ENCODE measurements at places on chromosomes 13 and 19.

GRCh38 chr13:48411841-48412531 lies 927 bp downstream of the LPAR6 start:
- no peaks in the 10 kb centered on the region for H3K36me3 ChIP-seq
- peak overlapping the region; percentile 83 for H3K27ac ChIP-seq
- H3K4me3 ChIP-seq, result peak overlapping the region; percentile 59
- DNase-seq, result no peak

DNA sequence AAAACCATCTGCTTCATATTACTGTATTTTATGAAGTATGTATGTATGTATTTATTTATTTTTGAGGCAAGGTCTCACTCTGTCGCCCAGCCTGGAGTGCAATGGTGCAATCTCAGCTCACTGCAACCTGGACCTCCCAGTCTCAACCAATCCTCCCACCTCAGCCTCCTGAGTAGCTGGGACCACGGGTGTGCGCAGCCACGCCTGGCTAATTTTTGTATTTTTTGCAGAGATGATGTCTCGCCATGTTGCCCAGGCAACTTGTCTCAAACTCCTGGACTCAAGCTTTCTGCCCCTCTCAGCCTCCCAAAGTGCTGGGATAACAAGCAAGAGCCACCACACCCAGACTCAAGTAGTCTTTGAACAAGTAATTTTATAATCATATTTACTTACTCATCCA lies 5.5 kb downstream of the KATNAL1 start:
- no peak overlapping the region for H3K27ac ChIP-seq
- no peak overlapping the region for H3K4me3 ChIP-seq
- DNase-seq, result no peak
- H3K27me3 ChIP-seq, result no peaks in the 10 kb centered on the region
- H3K36me3 ChIP-seq, result no peaks in the 10 kb centered on the region
- H3K4me1 ChIP-seq, result peaks cover 20% of the 10 kb centered on the region

DNA sequence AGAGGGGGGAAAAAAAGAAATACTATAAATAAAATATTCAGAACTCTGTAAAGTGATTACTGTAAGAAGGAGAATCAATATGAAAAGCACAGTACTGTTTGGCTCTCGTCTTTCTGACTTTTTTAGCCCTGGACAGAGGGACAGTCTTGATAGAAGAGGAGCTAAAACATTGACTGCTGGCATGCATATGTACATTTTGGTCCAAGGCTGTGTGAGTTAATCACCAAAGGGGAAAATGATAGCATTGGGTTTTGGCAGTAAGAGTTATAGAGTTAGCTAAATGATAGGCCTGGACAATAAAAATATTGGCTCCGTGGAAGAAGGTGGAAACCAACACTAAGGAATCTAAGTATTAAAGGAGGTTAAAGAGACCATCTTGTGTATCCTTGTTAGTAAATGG lies 50.3 kb downstream of the RAP2A start:
- H3K36me3 ChIP-seq, result no peaks in the 10 kb centered on the region
- no peak overlapping the region for H3K4me3 ChIP-seq
- H3K4me1 ChIP-seq, result no peaks in the 10 kb centered on the region
- H3K27ac ChIP-seq, result no peak overlapping the region
- no peak for DNase-seq

DNA sequence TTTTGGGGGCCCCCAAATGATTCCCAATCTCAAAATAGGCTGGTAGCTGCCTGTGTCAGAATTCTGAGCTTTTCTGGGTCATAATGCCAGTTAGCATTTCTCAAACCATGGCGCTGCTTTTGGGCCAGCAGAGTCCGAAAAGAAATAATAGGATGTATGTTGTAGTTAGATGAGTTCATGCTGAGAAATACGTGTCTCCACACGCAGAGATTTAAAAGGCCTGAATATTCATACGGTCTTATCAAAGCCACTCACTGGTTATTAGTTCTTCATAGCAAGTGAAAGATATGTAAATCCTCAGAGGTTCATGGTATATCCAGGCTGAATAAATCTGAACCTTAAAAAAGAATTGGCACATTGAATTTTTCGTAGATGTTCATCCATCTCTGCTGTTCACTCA lies 124.5 kb downstream of the SHISA2 start:
- no peak for DNase-seq
- no peaks in the 10 kb centered on the region for H3K27me3 ChIP-seq
- H3K4me1 ChIP-seq, result no peaks in the 10 kb centered on the region
- H3K4me3 ChIP-seq, result no peak overlapping the region
- H3K27ac ChIP-seq, result no peak overlapping the region
- no peaks in the 10 kb centered on the region for H3K36me3 ChIP-seq

- H3K4me3 ChIP-seq, result no peak overlapping the region
- no peak for DNase-seq
- no peak overlapping the region for H3K27ac ChIP-seq
- peaks cover 10% of the 10 kb centered on the region for H3K4me1 ChIP-seq
Observed at GRCh38 chr13:112603641-112604225, 15.8 kb upstream of the TUBGCP3 start.

- no peaks in the 10 kb centered on the region for H3K27me3 ChIP-seq
- no peak overlapping the region for H3K4me3 ChIP-seq
- H3K36me3 ChIP-seq, result peaks cover 81% of the 10 kb centered on the region
- H3K4me1 ChIP-seq, result no peaks in the 10 kb centered on the region
- peak overlapping the region; percentile 18 for H3K27ac ChIP-seq
- DNase-seq, result peak; percentile 82
Observed at GRCh38 chr19:4099041-4099764, 24.7 kb downstream of the MAP2K2 start.

GRCh38 chr13:113904411-113904810 lies 40.5 kb upstream of the GAS6 start:
- DNase-seq, result no peak
- no peaks in the 10 kb centered on the region for H3K4me1 ChIP-seq
- no peaks in the 10 kb centered on the region for H3K27me3 ChIP-seq
- H3K36me3 ChIP-seq, result no peaks in the 10 kb centered on the region
- H3K27ac ChIP-seq, result no peak overlapping the region

- peak; percentile 51 for DNase-seq
- H3K4me3 ChIP-seq, result peak overlapping the region; percentile 80
- no peaks in the 10 kb centered on the region for H3K27me3 ChIP-seq
Observed at GRCh38 chr19:18414504-18415177, 4.6 kb upstream of the SSBP4 start.

GRCh38 chr13:36313047-36313969 lies 15.7 kb upstream of the CCDC169 start:
- H3K4me1 ChIP-seq, result no peaks in the 10 kb centered on the region
- no peak overlapping the region for H3K4me3 ChIP-seq
- no peak overlapping the region for H3K27ac ChIP-seq

DNA sequence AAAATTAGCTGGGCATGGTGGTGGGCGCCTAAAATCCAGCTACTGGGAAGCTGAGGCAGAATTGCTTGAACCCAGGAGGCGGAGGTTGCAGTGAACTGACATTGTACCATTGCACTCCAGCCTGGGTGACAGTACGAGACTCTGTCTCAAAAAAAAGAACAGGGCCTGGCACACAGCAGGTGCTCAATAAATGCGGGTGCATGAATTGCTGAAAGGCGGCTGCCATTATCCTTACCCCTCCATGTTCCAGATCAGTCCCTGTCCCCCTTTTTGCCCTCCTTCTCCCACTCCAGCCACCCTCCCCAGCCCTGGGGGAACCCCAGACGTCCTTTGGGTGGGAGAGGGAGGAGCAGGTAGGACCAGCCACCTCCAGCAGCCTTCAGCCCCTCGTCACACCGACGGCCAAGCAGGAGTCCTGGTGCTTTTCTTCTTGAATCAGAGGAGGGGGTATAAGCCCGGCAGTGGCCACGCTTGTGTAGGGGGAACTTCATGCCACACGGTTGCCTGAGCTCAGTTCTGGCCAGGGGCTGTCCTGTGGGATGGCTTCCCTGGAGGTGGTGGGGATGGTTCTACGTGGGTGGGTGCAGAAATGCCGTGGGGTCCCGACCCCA lies 20.4 kb upstream of the NFIC start:
- peak overlapping the region; percentile 76 for H3K27ac ChIP-seq
- no peaks in the 10 kb centered on the region for H3K36me3 ChIP-seq
- H3K4me3 ChIP-seq, result no peak overlapping the region
- DNase-seq, result no peak
- no peaks in the 10 kb centered on the region for H3K27me3 ChIP-seq

DNA sequence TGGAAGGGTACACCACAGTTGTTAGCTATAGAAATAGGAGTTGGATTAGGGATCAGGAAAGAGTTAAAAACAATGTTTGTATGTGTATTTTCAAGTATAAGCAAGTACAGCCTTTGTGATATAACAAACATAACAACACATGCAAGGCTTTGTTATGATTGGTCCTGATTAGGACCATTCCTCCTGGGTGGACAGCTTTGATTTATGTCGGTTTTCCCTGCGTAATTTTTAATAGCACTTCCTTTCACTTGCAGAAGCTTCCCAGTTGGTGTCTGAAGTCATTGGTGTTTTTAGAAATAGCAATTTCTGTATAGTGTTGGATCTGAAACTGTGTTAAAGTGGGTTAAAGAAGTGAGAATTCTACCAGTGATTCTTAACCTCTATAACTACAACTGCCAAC lies 10.0 kb downstream of the FNDC3A start:
- H3K27ac ChIP-seq, result no peak overlapping the region
- no peak for DNase-seq
- peaks cover 12% of the 10 kb centered on the region for H3K4me1 ChIP-seq
- H3K36me3 ChIP-seq, result no peaks in the 10 kb centered on the region

- no peak overlapping the region for H3K4me3 ChIP-seq
- H3K27ac ChIP-seq, result no peak overlapping the region
- no peak for DNase-seq
- no peaks in the 10 kb centered on the region for H3K4me1 ChIP-seq
Observed at GRCh38 chr13:79056706-79057105, 349.3 kb downstream of the RBM26 start.

- no peaks in the 10 kb centered on the region for H3K36me3 ChIP-seq
- H3K27ac ChIP-seq, result no peak overlapping the region
- no peak overlapping the region for H3K4me3 ChIP-seq
- peaks cover 9% of the 10 kb centered on the region for H3K27me3 ChIP-seq
- peaks cover 19% of the 10 kb centered on the region for H3K4me1 ChIP-seq
Observed at GRCh38 chr19:7704280-7705060, 2.5 kb upstream of the FCER2 start.

GRCh38 chr19:3061182-3062161 lies 823 bp downstream of the TLE5 start:
- peak overlapping the region; percentile 96 for H3K27ac ChIP-seq
- no peaks in the 10 kb centered on the region for H3K27me3 ChIP-seq
- H3K4me1 ChIP-seq, result peaks cover 64% of the 10 kb centered on the region
- peaks cover 36% of the 10 kb centered on the region for H3K36me3 ChIP-seq

GRCh38 chr13:33275916-33276315 lies 9.6 kb downstream of the STARD13 start:
- no peak overlapping the region for H3K27ac ChIP-seq
- peaks cover 70% of the 10 kb centered on the region for H3K4me1 ChIP-seq
- no peaks in the 10 kb centered on the region for H3K27me3 ChIP-seq
- no peak for DNase-seq
- H3K36me3 ChIP-seq, result no peaks in the 10 kb centered on the region

GRCh38 chr13:21012841-21013681 lies 48.3 kb downstream of the LATS2 start:
- no peaks in the 10 kb centered on the region for H3K27me3 ChIP-seq
- peaks cover 80% of the 10 kb centered on the region for H3K4me1 ChIP-seq
- H3K36me3 ChIP-seq, result no peaks in the 10 kb centered on the region
- no peak overlapping the region for H3K4me3 ChIP-seq
- DNase-seq, result no peak

Data from lower lobe of right lung (tissue), 2 donors.